ENCODE measurements at places on chromosomes 13 and 19.

DNA sequence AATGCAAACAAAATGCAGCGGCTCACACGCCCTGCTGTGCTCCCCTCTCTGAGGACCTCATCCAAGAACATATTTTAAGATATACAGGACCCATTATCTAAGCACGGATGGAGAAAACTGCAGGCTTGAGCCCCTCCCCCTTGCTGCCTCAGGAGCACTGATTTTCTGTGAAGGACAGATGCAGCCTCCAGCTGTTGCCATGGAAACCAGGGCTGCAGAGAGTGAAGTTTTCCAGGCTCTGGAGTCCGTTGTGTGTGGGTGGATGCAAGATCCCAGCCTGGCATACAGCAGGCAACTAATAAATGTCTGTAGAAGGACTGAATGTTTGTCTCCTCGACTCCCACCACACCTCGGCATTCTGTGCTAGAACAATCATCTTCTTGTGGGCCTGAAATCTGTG is 105.6 kb upstream of the PEG3 start:
- DNase-seq: no peak

GRCh38 chr13:41590122-41590521 is 132.8 kb downstream of the RGCC start:
- DNase-seq: no peak

- DNase-seq: no peak
These were observed 9.7 kb downstream of the FUT2 start for GRCh38 chr19:48705431-48705830.

DNA sequence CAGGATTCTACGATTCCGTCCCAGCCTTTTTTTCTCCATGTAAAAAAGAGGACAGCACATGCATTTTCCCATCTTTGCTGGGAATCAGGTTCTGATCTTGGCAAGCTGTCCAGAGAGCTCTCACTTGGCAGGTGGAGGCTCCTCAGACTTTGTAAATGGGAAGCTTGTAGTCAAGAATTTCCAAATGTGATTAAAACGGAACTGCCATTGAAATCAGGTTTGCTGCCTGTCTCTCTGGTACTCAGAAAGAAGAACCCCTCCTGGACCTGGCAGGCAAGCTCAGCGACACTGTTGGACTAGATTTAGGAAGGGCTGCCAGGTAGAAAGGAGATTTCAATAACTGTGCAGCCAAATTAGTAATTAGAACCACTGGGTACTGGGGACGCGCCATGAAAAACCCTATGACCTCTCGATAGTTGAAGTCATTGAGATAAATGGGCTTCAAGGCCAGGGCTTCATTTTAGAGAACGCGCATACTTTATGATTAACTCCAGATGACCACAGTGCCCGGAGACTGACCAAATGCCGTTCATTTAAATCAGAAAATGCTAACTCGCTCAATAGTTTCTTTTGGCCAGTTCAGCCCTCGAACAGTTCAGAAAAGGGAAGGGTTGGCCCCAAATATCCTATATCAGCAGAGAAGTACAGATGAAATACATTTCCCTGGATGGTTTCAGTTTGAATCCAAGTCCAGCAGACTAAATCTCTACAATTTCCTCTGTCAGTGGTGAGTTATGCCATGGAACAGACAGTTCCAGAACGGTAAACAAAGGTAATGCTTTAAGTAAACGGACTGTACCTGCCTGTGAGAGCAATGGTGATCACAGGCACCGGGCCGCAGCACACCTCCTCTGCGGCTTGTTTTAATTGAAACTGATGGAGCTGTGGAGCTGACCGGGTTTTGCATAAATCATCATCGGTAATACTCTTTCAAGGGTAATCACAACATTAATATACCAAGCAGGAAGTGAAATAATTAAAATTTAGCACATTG is 517.4 kb downstream of the RFC3 start:
- DNase-seq: no peak

DNA sequence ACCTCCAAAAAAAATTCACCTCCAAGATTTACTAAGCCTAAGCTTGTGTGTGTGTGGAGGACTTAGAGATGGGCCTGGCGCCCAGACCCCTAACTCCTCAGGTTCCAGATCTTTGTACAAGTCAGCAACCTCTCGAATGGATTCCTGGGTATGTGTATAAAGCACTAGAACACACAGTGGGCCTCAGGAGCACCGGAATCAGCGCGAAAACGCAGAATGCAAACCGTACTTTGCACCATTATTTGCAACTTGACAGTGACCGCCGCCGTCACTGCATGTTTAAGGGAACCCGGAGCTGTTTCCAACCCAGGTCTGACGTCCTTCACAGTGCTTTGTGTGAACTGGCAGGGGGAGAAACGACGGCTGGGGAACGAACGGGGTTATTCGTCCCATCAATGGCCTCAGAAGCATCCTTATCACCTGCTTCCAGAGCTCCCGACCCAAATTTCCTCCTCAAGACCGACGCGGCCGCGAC is 688 bp downstream of the ZNF606 start:
- no peak for DNase-seq

DNA sequence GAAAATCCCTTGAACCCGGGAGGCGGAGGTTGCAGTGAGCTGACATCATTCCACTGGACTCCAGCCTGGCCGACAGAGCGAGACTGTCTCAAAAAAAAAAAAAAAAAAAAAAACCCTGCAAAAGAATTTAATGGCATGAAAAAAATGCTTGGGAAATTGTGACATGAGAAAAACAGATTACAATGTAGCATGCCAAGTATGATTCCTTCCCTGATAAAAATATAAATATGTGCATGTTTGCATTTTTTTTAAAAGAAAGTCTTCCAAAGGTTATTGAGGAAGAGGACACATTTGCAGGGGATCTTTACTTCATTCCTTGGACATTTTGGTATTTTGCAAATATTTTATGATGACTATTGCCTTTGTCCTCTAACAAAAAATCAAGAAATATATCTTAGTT is 14.5 kb upstream of the ZBTB32 start:
- DNase-seq: no peak

DNA sequence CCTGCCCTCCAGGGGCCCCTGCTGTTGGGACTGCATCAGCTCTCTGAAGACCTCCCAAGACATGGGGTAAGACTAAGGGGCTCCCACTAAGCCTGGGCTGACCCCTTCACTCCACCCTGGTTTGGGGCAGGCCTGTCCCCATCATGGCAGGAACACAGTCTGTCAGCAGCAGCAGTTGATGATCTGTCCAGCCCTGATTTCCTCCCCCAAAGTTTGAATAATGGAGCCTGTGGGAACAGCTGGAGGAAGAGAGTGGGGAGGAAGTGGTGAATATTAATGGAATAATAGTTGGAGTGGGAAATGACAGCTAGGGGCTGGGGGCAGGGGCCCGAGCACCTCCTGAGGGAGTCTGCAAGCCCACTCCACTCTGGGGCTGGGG is 1.3 kb upstream of the B3GNT8 start:
- DNase-seq: no peak

DNA sequence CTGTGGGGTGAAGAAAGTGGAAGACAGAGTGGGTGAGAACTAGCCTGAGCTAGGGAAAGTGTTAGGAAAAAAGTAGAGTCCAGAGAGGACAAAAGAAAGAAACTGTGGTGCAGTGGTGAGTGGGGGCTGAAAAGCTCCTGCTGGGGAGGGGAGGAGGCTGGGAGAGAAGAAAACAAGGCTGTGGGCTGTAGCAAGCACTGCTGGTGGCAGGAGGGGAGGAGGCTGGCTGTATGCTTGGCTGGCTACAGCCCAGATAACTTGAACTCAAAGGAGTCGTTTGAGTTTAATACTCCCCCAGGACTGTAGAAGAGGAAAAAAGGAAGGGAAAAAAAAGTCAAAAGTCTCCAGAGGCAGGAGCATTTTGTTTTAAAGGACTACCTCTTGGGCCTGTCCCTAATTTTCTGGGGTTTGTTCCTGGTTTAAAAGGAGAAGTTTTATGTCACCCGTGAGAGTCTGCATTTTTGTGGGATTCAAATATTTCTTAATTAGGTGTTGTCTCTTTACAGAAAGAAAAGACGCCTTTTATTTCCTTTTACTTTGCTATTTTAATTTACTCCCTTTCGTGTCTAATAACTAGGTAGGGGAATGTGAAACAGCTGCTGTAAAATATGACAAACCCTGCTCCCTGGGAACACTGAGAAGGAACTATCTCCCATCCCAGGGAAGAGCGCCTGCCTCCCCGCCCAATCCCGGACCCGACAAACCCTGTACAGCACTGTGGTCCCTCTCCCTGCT is 21.7 kb downstream of the ZIC5 start:
- no peak for DNase-seq

DNA sequence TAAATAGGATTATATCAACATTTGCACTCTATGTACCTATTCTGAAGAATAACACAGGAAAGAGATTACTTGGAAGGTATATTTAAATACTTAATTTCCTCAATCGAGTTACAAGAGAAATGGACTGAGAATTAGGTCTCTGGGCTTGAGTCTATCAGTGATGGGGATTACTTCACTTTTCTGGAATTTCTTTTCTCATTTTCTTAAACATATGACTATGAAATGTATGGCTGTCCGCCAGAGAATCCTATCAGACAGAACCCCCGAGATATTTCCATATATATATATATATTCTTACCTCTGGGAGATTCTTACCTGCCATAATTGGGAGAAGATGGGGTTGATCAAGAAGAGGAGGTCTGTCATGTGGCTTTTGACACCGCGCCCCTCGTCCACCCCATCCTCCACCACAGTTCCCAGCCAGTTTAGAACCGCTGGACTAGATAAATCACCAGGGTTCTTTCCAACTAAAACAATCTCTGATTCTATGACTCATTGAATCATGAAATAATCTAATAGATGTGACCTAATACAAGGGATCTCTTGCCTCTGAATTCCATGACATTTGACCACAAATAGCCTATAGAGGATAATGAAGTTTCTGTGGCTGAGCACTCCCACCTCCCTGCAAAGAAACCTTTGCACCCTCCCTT is 231.3 kb downstream of the TBC1D4 start:
- no peak for DNase-seq

DNA sequence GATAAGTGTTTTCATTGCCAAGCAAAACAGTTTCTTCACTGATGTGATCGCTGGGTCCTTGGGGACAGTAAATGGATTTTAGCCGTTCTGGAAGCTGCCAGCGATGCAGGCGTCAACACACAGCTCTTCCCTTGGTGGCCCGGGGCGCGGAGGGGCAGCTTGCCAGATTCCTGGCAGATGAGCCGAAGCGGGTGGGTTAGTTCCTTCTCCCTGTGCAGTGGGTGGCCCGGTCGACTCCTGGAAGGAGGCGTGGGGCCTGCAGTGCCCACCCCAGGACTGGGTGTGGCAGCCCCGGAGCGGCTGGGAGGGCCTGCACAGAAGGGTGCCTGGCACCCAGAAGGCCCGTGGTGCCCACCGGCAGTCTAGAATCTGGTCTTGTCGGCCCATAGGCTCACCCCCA is 69.0 kb downstream of the KDM4B start:
- DNase-seq: no peak

GRCh38 chr13:71378961-71379905 is 487.8 kb downstream of the DACH1 start:
- DNase-seq: no peak

DNA sequence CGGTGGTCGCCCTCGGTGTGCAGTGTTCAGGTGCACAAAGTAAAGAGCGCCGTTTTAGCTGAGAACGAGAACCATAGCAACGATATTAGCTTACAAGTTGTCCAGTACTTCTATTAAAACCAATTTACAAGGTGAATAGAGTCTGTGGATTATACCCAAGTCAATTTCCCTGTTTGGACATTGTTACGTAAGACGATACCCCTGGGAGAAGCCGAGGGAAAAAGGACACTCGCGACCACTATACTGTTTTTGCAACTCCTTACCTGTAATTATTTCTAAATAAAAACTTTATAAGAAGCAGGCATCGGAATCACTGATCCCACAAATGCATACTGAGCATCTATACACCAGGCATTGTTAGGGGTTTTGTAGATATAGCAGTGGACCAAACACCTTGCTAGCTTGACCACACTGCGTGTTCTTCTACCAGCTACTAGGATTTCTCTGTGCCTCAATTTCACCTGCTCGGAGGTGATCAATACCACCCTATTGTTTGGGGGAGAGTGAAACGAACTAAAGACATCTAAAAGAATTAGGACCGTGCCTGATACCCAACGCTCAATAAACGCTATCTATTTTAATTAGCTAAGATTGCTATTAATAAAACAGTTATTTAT is 488 bp upstream of the EEF2 start:
- no peak for DNase-seq

- DNase-seq: no peak
These were observed 321.2 kb downstream of the IRS2 start for GRCh38 chr13:109465148-109465547.

DNA sequence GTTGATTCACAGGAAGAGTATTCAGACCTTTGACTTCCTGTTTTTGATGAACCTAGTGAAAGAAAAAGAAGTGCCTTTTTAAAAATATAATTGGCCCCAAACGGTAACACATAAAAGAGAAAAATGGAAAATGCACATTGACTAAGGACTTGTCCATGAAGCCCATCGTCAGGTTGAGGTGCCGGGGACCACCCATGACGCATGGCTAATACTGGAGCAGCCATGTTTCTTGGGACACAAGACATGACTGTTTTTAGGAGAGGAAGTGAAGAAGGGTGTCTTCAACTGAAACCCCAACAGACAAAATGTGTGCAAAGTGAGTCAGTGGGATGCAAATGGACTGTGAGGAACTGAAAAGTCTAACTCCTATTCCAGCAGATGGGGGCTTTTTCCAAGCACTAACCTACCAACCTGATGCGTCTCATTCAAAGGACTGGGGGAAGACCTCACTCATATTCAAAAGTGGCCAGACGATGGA is 459.4 kb downstream of the FOXO1 start:
- no peak for DNase-seq

- DNase-seq: no peak
These were observed 182.7 kb downstream of the TBC1D4 start for GRCh38 chr13:75299246-75299645.

GRCh38 chr19:57103573-57104277 is 16.1 kb upstream of the USP29 start:
- peak; percentile 46 for DNase-seq

- no peak for DNase-seq
These were observed 131.5 kb downstream of the RGCC start for GRCh38 chr13:41588899-41589298.

GRCh38 chr13:114200399-114200911 is 21.4 kb downstream of the CFAP97D2 start:
- DNase-seq: no peak

DNA sequence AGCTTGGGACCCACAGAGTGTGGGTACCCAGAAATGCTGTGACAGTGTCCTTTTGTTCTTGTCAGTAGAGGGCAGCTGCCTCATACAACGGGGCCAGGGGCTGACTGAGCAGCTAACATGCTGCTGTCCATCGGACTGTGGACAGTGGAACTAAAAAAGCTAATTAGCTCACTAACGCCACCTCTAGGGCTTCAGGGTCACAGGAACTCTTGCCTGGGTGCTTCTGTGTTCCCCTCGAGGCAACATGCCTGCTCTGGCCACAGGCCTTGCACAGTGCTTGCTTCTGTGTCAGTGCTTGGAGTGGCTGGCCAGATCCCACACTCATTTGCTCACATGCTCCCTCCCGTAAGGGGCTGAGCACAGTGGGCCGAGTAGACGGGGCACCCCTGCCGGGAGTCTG is 377.0 kb downstream of the OLFM4 start:
- no peak for DNase-seq

- DNase-seq: no peak
These were observed 14.4 kb downstream of the PLEKHF1 start for GRCh38 chr19:29679598-29680210.

GRCh38 chr19:7706188-7706954 is 4.4 kb upstream of the FCER2 start:
- no peak for DNase-seq

Data from osteocyte (in vitro differentiated cells).